ENCODE measurements at places on chromosomes 2 and 18.

- DNase-seq, result no peak
These were observed 11.2 kb downstream of the CWC22 start for GRCh38 chr2:179995741-179996515.

DNA sequence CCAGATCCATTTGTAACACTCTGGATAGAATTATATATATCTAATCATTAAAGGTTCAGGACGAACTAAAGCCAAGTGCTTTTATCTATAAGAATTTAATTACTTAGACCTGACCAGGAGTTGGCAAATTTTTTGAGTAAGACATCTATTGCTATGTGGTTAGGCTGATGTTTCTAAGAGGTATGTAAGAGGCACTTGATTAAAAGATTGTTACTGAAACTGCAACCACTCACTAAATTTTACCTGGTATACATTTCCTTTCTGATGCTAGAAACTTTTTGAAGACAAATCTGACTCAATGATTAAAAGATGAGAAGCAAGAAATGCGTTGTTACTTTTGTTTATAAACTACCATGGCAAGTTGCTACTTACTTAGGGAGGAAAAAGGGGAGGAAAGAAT lies 76.7 kb upstream of the CHAC2 start:
- no peak for DNase-seq

- no peak for DNase-seq
These were observed 230.4 kb downstream of the KLHL29 start for GRCh38 chr2:23615216-23616020.

DNA sequence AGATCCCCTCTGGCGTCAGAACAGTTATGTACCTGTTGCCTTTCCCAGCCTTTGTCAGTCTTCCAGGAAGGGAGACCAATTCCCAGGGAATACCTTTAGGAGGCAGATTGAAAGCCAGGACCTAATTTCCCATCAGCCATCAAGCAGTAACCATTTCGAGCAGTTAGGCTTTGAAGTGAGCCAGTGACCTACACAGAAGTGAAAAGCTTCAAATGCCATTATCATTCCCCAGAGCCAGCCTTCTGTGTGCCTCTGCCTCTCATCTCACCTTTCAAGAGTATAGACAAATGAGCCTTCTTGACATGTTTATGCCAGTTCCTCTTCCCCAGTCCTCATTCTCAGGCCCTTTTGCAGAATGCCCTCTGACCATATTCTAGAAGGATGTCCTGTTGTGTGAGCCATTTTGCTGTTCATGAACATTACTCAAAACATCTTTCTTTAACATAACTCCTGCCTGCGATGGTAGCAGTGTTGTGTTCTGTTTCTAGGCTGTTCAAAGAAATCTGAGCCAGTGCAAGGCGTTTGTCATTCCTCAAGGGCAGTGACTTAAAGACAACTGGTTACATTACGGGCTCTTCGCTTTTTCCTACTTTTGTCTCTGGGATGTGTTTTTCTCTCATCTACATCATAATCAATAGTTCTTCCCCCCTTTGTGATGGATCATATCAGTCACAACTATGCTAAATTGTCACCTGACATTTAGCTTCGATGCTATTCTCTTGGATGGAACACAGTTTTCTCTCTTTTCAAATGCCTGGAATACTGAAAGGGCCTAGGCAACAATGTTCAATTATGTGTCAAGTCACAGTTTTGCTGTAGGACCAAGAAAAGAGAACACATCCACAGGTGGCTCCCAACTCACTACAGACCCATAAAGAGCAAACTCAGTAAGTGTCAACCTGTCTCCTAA lies 138.6 kb downstream of the ALK start:
- DNase-seq, result no peak

- DNase-seq, result peak; percentile 88
These were observed 1.3 kb downstream of the BCL2L11 start for GRCh38 chr2:111121828-111122630.

DNA sequence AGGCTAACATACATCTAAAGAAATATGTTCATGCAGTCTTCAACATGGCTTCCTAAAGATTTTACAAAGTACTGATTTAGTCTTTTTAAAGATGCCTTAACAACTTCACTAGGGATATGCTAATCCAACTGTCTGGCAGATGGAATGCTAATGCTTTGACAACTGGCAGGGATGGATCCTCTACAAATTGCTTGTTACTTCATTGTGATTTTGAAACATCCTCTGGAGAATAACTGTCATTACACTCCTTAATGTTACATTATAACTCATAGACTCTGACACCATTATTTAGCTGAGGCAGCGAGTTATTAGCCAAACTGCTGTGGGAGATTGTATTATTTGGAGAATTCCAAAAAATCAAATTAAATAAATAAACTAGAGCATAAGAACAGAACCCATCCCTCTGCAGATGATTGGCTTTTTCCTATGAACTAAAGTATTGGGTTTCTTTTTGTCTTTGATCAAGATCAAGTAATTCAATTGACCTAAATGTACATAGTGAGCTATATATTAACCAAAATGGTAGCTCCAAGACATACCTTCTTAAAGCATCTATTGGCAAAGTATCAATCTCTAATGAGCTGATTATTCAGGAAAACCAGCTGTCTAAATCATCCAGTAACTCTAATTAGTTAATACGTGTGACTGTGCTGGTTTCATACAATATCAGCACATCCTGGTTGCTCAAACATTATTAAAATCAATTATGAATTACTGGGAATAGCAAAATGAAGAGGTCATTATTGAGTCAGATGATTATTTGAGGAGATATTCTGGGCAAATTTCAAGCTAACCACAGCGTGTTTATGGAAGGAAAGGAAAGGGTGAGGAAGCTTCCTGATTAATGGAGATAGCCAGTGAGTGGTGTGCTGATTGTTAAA lies 321.3 kb upstream of the TFPI start:
- DNase-seq, result peak; percentile 27

DNA sequence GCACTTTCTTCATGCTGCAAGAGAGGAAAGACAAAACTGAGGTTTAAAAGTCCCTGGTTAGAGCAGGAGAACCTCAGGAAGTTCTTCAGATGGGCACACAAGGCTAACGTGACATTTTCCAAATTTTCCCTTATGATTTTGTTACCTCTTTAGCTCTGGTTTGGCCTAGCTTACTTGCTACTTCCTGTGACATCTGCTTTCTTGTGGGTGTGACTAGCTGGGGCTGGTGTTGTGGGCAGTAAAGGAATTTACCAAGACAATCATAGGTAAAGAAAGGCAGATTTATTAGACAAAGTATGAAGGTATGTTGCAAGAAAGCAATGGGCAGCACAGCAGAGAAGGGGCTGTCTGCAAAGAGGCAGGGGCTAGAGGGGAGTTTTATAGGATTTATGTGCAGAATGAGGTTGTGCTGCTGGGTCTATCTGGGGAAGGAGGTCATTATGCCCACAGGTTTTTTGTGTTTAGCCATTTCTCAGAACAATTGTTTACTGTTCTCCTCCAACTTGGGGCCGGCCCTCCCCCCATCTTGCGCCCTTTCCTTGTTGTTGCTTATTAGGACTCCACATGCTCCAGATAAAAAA lies 6.7 kb upstream of the TNP1 start:
- DNase-seq, result no peak

DNA sequence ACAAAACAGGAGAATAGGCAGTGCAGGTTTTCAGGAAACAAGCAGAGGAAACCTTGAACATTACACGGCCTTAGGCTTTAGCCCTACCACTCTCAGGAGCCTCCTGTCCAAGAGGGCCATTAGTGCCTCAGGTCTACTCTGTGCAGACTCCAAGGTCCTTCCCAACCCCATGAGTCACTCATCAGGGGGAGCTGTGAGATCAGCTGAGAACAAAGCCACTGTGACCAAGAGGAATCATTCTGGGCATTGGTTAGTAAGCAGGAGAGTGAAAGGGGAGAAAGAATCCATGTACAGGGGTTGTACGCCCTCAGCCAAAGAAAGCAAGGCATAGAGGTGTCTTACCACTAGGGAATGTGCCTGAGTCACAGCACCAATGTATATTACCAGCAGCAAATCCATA lies 680.3 kb downstream of the DPP10 start:
- DNase-seq, result no peak

DNA sequence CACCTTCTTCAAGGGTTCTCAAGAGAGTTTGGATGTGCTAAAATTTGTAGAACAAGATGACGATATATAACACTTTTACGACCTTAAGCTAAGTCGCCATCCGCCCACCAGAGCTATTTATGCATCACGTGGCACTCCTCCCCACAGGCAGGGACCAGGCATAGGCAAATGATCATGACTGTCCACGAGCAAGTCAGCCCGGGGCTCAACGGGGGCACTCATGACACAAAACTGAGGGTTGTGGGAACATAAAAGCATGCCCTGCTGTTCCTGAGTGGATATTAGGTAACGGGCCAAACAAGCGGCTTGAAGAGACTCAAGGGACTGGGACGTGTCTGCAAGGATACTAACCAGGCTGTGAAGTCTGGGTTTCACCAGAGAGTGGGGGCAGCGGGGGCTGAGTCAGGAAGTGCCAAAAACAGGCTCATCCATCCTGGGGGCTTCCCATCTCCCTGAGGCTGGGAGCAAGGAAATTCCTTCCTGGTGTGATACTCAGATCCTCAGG lies 58.1 kb downstream of the FAM178B start:
- DNase-seq, result no peak

DNA sequence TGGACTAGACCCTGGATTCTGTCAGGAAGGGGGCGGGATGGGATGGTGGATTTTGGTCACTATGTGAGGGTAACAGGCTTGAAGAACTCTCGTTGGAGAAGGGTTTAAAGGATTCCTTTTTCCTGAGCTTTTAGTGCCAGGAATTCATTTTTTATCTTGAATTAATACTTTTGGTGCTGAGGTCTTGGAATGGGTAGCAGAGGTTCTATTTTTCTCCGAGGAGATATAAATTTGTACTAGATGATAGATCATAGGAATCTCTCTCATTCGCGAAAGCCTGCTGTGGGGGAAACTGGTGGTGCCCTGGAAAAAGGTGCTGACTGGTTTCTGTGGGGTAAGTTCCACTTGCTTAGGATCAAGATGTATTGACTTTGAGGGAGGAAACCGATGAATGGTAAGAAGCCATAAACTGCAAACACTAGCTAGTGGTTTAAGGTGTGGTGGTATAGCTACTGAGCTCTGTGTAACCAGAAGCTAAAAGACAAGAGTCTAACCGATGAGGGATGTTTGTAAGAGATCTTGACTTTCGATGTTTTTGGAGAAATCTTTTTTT lies 706 bp downstream of the AGPS start:
- DNase-seq, result no peak

- no peak for DNase-seq
These were observed 9.5 kb upstream of the SLC1A4 start for GRCh38 chr2:64979744-64980143.

- no peak for DNase-seq
These were observed 474.4 kb upstream of the CDH2 start for GRCh38 chr18:28651298-28651697.

DNA sequence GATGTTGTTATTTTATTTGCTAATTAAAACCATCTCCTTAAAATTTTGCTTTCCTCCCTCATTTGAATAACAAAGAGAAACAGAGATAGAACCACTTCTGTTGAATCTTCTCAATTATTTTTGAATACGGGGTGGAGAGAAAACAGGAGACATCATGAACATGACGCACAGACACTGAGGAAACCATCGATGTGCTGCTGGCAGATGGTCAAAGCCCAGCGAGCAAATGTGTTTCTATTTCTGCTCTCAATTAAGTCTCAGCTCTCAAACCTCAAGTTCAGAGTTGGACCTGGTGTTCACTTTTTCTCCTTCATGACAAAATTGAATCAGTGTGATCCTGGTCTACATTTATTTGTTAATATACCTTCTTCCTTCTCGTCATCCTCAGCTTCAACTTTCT lies 36.1 kb upstream of the TWIST2 start:
- DNase-seq, result peak; percentile 86

- DNase-seq, result no peak
These were observed 61.9 kb downstream of the AFTPH start for GRCh38 chr2:64586054-64586453.

DNA sequence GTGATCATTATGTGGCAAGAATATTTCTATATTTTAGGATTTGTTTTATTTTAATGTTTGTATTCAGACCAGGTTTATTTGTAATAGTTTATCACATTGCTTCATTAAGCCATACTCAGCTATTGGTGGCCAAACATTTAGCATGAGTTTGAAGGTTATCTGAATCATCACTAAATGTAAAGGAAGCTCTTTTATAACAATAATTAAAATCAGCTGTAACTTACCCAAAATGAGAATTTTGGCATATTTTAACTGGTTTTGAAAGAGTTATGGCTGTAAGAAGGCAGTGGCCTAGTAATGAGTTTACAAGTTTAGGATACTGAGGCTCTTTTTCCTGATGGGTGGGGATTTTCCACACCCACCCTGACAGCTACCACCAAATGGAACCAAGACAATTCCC lies 177.8 kb downstream of the EN1 start:
- DNase-seq, result peak; percentile 84

DNA sequence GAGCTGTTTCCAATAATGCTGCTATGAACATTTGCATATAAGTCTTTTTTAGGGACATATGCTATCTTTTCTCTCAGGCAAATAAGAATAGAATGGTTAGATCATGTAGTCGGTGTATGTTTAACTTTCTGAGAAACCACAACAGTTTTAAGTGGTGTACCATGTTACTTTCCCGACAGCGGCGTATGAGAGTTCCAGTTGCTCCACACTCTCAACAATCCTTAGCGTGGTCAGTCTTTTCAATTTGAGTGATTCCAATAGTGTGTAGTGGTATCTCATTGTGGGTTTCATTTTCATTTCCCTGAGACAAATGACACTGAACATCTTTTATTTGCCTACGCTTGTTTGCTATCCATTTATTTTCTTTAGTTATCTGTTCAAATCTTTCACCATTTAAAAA lies 149.5 kb downstream of the ACOXL start:
- DNase-seq, result no peak

GRCh38 chr2:42585779-42586178 lies 17.3 kb downstream of the MTA3 start:
- no peak for DNase-seq

DNA sequence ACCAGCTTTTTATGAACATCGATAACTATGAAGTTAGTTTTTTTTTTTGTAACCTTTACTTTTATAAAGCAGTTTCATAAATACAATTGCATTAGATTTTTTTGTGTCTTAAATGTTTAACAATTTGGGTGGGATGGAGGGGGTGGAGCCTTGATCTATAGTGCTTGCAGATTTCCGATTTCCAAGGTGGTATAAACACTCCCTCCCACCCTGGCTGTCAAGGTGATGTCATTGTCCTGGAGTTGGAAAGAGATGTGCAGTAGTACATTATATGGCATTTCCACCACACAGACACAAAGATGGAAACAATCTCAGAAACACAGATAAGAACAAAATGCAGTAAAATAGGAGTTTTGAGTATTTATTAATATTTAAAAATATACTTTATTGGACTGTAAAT lies 114.4 kb downstream of the TTN start:
- no peak for DNase-seq

- peak; percentile 8 for DNase-seq
These were observed 1920.1 kb upstream of the CELF4 start for GRCh38 chr18:39485696-39486095.
